ENCODE measurements at places on chromosomes 5 and 9. TPM values are rescaled to one million over a fixed set of nuclear protein-coding genes. Genes with fewer than 3 reads are reported as not detected.

The JAK2 gene
- total RNA-seq = 21.3 TPM

The FOXI1 gene
- total RNA-seq = not detected

The CHSY3 gene
- total RNA-seq = not detected

The RORB gene
- total RNA-seq = not detected

The PHF24 gene
- total RNA-seq = 0.13 TPM

The KCNMB1 gene
- total RNA-seq = not detected

The HTR1A gene
- not detected for total RNA-seq

DNA sequence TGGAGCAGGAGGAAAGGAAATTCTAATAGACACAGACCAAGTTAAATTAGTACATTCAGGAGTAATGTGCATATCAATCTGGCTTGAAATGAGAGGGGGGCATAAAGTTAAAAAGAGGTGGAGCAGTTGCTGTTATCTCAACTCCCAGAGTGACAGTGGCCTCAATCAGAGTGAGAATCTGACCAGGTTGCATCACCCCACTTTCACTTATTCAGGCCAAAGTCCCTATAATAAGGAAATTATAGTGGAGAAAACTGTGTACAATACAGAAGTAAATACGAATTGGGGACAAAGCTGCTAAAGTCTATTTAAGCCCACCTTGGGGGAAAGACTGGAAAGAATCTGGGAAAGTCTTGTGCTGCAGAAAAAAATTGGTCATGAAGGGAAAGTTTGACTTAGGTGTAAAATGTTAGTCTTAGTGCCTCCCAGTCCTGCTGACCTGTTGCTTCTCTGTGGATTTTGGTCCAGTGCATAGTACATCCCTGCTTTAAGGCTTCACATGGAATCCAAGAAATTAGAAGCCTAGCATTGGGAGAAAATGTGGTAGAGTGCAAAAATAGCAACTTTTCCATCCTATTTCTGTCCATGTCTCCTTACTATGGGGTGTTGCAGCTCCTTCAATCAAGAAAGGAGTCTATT lies 27.9 kb downstream of the MROH2B start:
- H3K36me3 ChIP-seq = no peaks in the 10 kb centered on the region
- no peak overlapping the region for H3K4me3 ChIP-seq
- no peak for DNase-seq

DNA sequence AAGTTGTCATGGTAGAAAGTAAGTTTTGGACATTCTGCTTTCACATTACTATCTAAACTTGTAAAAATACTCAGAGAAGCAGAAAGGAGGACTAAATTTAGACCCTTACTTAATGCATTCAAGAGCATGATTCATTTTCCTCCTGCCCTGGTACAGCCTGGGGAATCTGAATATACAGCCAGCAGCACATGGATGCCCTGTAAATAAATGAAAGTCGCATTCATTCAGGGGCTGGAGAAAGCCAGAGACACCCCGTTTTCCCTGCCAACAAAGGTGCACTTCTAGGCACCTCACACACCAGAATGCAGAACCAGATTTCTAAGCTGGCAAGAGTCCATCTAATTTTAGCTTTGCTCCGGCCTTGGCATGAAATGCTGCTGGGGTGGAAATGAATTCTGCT lies 172.7 kb upstream of the KLF9 start:
- H3K36me3 ChIP-seq = no peaks in the 10 kb centered on the region
- H3K4me1 ChIP-seq = no peaks in the 10 kb centered on the region
- H3K27me3 ChIP-seq = peaks cover 1% of the 10 kb centered on the region
- no peak overlapping the region for H3K4me3 ChIP-seq
- no peak overlapping the region for H3K27ac ChIP-seq

GRCh38 chr5:159262472-159262858 lies 625 bp upstream of the UBLCP1 start:
- H3K27me3 ChIP-seq = peaks cover under 1% of the 10 kb centered on the region
- no peak for DNase-seq
- peak overlapping the region; percentile 99 for H3K4me3 ChIP-seq
- peak overlapping the region; percentile 99 for H3K27ac ChIP-seq

DNA sequence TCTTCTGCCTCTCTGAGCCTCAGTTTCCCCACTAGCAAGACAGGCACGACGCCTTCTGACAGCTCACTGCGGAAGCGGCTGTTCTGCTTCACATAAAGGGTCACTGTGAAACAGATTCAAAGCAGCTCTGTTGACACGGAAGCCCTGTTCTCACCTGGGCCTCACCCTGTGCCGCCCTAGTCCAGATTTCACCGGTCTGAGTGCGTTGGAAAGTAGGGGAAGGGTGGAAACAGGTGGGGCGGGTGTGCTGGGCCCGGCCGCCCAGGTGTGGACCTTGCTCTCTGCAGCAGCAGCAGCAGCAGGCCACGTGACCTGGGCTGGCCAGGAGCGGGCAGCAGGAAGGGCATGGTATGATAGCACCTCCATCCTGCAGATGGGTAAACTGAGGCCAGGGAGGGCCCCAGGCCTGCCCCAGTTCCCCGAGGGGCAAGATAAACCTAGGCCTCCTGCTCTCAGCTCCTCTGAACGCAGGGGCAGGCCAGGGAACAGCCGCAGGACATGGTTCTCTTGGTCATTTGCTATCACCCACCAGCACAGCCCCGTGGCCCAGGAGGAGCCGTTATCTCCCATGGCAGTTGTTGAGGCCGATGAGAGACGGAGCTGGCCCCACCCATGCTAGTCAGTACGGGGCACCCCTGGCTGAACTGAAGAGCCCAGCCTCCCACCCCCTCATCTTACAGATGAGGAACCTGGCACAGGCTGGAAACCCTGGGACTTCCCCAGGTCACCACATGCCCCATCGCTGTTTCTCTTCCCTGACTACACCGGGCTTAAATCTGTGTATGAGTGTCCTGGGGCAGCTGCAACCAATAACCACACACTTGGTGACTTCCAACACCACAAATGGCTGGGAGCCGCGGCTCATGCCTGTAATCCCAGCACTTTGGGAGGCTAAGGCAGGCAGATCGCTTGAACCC lies 12.1 kb downstream of the PTGES2 start:
- H3K4me1 ChIP-seq = peaks cover 42% of the 10 kb centered on the region
- H3K27me3 ChIP-seq = no peaks in the 10 kb centered on the region
- H3K27ac ChIP-seq = peak overlapping the region; percentile 92
- peaks cover 29% of the 10 kb centered on the region for H3K36me3 ChIP-seq
- DNase-seq = peak; percentile 60
- peak overlapping the region; percentile 71 for H3K4me3 ChIP-seq

DNA sequence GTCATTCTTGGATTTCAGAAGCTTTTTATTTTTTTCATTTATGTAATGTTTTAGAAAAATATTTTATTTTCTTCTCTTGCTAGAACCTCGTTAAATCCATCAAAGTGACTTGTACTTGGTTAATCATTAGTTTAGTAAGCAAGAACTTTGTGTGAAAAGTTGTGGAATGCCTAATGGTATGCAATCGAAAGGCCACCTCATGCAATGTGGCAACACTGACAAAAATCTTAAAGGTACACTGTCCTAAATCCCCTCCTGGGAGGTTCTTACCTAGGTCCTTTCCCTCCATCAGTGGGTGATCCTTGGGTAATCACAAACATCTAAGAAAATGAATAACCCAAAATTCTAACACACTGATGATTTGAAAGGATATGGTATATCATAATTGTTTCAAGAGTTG lies 304.2 kb downstream of the DNAH5 start:
- H3K27me3 ChIP-seq = no peaks in the 10 kb centered on the region
- no peaks in the 10 kb centered on the region for H3K4me1 ChIP-seq
- DNase-seq = no peak
- H3K36me3 ChIP-seq = no peaks in the 10 kb centered on the region
- H3K4me3 ChIP-seq = no peak overlapping the region

- no peaks in the 10 kb centered on the region for H3K36me3 ChIP-seq
- H3K27ac ChIP-seq = no peak overlapping the region
- H3K4me3 ChIP-seq = no peak overlapping the region
- DNase-seq = no peak
- H3K4me1 ChIP-seq = peaks cover 6% of the 10 kb centered on the region
- peaks cover 6% of the 10 kb centered on the region for H3K27me3 ChIP-seq
These were observed 17.4 kb downstream of the ACSL6 start for GRCh38 chr5:131994090-131994489.

GRCh38 chr5:66744040-66744439 lies 147.8 kb downstream of the MAST4 start:
- no peak overlapping the region for H3K27ac ChIP-seq
- no peaks in the 10 kb centered on the region for H3K36me3 ChIP-seq
- no peak overlapping the region for H3K4me3 ChIP-seq
- H3K4me1 ChIP-seq = no peaks in the 10 kb centered on the region
- DNase-seq = no peak
- no peaks in the 10 kb centered on the region for H3K27me3 ChIP-seq

DNA sequence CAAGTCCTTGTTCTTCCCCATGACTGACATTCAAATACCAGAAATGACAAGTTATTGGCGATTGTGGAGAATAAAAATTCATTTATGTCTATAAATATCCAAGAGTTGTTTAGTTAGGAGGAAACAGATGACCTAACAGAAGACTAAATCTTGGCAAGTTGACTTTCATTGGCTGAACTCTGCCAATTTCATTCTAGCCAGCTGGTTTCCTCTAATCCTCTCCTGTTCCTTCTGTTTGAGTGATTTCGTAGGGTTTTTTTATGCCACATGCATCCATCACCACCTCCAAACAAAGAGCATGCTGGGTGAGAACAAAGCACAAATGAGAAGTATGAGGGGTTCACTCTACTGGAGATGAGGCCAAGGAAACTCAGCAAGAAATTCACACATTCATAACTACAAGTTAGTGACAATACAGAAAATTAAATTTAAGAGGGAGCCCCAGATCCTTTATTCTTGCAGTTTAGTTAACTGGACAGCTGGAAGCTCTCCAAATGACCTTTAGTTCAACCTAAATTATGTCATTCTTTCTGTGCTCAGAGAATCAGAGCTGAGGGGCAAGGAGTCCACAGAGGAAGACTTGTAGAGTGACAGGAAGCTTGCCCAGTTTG lies 932.0 kb downstream of the TLE4 start:
- H3K4me3 ChIP-seq = no peak overlapping the region
- no peaks in the 10 kb centered on the region for H3K27me3 ChIP-seq
- H3K27ac ChIP-seq = no peak overlapping the region
- H3K4me1 ChIP-seq = no peaks in the 10 kb centered on the region

DNA sequence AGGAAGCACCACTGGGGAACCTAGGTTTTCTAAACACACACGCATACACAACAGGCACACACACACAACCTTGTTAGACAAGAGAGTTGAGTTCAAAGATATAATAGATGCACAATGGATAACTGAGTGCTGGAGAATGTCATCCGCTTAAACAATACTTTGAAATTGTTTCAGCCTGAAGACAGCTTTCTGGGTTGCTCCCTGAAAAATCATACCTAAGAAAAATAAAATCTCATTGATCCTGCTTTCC lies 126.1 kb downstream of the TMEM161B start:
- no peak for DNase-seq
- H3K36me3 ChIP-seq = no peaks in the 10 kb centered on the region
- H3K4me3 ChIP-seq = no peak overlapping the region
- H3K4me1 ChIP-seq = peaks cover 11% of the 10 kb centered on the region

DNA sequence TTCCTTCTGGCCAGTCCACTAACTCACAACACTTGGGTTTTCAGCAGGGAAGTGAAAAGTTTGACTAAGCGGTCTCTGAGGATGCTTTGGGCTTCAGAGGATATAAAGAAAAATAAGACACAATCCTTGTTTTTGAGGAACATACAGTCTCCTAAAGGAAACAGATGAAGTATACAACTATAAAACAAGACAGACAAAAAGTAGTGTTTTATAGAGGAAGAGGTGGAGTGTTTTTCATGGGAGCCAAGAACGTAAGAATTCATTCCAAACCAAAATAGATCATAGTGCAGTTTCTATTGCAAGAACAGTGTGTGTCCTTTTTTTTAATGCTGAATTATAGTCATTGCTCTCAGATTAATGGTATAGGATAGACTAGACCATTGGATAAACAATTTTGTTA lies 586.9 kb upstream of the BRINP1 start:
- no peak overlapping the region for H3K4me3 ChIP-seq
- H3K4me1 ChIP-seq = no peaks in the 10 kb centered on the region
- H3K27me3 ChIP-seq = no peaks in the 10 kb centered on the region

DNA sequence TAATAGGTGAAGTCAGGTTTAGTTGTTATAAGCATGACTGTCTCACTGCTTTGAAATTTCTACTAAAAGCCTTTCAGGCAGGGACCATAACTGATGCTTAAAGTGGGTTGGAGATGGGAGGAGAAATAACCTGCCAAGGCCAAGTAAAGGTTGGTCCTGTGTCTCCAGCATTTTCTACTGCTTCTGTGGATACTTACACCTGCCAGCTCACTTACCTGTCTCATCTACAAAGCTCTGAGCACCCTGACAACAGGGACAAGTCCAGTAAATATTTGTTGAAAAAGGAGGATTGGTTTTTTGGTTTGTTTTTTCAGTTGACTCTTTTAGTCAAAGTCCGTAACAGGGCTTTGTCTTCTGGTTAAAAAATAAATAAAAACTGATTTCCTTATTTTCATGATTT lies 38.6 kb downstream of the GRAMD2B start:
- DNase-seq = no peak
- H3K4me3 ChIP-seq = no peak overlapping the region
- H3K27me3 ChIP-seq = no peaks in the 10 kb centered on the region
- H3K36me3 ChIP-seq = no peaks in the 10 kb centered on the region

DNA sequence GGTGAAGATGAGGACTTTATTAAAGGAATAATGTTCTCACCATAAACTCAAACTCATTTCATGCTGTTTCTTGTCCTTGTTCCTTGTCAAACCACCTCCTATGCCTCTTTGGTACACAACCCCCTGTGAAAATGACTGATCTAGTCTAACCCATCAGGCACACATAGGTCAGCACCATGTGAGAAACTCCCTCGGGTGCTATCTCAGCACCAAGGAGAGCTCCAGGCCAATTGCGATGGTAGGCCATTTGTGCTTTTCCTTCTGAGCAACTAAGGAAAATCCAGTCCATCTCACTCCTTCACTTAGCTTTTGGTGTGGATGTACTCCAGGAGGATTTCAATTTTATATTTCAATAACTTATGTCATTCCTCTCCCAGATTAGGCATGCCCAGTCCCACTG lies 199.8 kb downstream of the ZNF608 start:
- DNase-seq = no peak
- H3K27ac ChIP-seq = no peak overlapping the region
- no peak overlapping the region for H3K4me3 ChIP-seq
- H3K4me1 ChIP-seq = peaks cover 10% of the 10 kb centered on the region

GRCh38 chr5:109701792-109702191 lies 12.1 kb downstream of the MAN2A1 start:
- no peak overlapping the region for H3K4me3 ChIP-seq
- no peaks in the 10 kb centered on the region for H3K27me3 ChIP-seq
- peaks cover 75% of the 10 kb centered on the region for H3K4me1 ChIP-seq
- H3K36me3 ChIP-seq = peaks cover 11% of the 10 kb centered on the region

GRCh38 chr5:140239939-140240700 lies 62.8 kb downstream of the PFDN1 start:
- no peak overlapping the region for H3K4me3 ChIP-seq
- H3K36me3 ChIP-seq = peaks cover 7% of the 10 kb centered on the region

- H3K36me3 ChIP-seq = no peaks in the 10 kb centered on the region
- H3K27ac ChIP-seq = no peak overlapping the region
- H3K27me3 ChIP-seq = peaks cover 11% of the 10 kb centered on the region
- H3K4me1 ChIP-seq = no peaks in the 10 kb centered on the region
- no peak overlapping the region for H3K4me3 ChIP-seq
These were observed 12.5 kb downstream of the ARHGEF28 start for GRCh38 chr5:73638344-73639095.

GRCh38 chr5:65244031-65244430 lies 237.7 kb downstream of the ADAMTS6 start:
- no peak overlapping the region for H3K4me3 ChIP-seq
- H3K36me3 ChIP-seq = no peaks in the 10 kb centered on the region
- no peak overlapping the region for H3K27ac ChIP-seq
- H3K27me3 ChIP-seq = no peaks in the 10 kb centered on the region
- H3K4me1 ChIP-seq = no peaks in the 10 kb centered on the region

Measured in activated B cell treated with CpG ODN at 0.5 μM for 24 hours (primary cell).